ENCODE measurements at places on chromosomes 6 and 20.

- no peak overlapping the region for H3K4me3 ChIP-seq
- no peaks in the 10 kb centered on the region for H3K36me3 ChIP-seq
- no peaks in the 10 kb centered on the region for H3K4me1 ChIP-seq
Observed at GRCh38 chr20:7859356-7859802, 80.9 kb downstream of the HAO1 start.

DNA sequence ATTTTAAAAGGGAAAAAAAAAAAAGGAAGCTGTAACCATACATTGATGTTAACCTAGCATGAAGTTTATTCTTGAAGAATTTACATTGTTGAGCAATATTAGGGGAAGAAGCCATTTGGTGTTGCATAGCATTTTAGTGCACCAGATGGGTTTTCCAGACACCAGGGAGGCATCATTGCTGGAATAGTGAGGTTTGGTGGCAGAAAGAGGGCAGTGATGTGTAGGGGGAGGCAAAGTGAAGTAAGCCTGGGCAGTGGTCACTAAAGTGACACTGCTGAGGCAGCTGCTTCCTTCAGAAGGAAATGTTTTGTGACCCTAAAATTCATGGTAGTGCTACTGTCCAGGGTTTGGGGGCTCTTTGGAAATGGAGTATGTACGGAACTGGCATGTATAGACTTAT lies 2.6 kb downstream of the TOMM6 start:
- H3K4me3 ChIP-seq: no peak overlapping the region
- H3K27ac ChIP-seq: no peak overlapping the region
- DNase-seq: no peak
- H3K27me3 ChIP-seq: no peaks in the 10 kb centered on the region
- peaks cover 38% of the 10 kb centered on the region for H3K4me1 ChIP-seq

DNA sequence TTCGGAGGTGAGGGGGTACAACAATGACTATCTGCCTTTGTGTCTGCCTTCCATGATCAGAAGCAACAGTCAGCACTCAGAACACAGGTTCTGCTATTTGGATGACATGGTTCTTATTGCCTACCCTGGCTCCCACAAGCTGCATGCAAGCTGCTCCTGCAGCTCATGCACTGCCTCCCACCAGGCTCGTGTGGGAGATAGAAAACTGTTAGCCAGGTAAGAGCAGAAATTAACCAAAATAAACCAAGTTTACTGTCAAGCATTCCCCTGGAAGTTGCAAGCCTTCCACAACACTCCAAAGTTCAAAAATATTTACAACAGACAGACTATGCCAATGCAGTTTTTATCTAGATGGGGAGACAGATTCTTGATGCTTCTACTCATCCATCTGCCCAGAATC lies 31.0 kb downstream of the OPRM1 start:
- DNase-seq: no peak
- H3K4me3 ChIP-seq: no peak overlapping the region
- H3K27ac ChIP-seq: no peak overlapping the region
- no peaks in the 10 kb centered on the region for H3K36me3 ChIP-seq
- no peaks in the 10 kb centered on the region for H3K27me3 ChIP-seq

- no peak for DNase-seq
- H3K36me3 ChIP-seq: no peaks in the 10 kb centered on the region
- peak overlapping the region; percentile 99 for H3K27ac ChIP-seq
- H3K27me3 ChIP-seq: no peaks in the 10 kb centered on the region
Observed at GRCh38 chr20:8020314-8021079, 936 bp upstream of the TMX4 start.

DNA sequence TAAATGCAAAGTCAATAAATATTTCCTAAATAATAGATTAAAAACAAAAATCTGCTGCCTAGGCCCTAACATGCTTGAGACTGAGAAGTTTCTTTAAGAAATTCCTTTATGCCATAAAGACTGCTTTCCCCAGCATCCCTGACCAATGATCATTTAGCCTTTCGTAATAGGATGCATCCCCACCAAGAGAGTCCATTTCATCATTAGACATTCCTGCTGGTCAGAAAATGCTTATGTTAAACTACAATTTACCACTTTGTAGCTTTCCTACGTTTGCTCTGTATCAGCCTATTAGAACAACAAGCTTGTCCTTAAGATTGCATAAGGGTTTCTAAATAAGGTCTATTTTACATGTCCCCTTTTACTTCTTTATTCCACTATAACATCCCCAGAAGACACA lies 59.8 kb upstream of the HSF2 start:
- H3K4me3 ChIP-seq: no peak overlapping the region
- no peak for DNase-seq
- H3K27me3 ChIP-seq: no peaks in the 10 kb centered on the region
- H3K27ac ChIP-seq: no peak overlapping the region
- no peaks in the 10 kb centered on the region for H3K36me3 ChIP-seq
- no peaks in the 10 kb centered on the region for H3K4me1 ChIP-seq

Data from stomach (tissue), 19 donors.